ENCODE measurements at places on chromosomes 16 and 17.

GRCh38 chr16:8859913-8860881 lies 8.6 kb downstream of the CARHSP1 start:
- no peak for DNase-seq

GRCh38 chr17:42363767-42364585 lies 24.3 kb downstream of the STAT3 start:
- DNase-seq, result no peak

DNA sequence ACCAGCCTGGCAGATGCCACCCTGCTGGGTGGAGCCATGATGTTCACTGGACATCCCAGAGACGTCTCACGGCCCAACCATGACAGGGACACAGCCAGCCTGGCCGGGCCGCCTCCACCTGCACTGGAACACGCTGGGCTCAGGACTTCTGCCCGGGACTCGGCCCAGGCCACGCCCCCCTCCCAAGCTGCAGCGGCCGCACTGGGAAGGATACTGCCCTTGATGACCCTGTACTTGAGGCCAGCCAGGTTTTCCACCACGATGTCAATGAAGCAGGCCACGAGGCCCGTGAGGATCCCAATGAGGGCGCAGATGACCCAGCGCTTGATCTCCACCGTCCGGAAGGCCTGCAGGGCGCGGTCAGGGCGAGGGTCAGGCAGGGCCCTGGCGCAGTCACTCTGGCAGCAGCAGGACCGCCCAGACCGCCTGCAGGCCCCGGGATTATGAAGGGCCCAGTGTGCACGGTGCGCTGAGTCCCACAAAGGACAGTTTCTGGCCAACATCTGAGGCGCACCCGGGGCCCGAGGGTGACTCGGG lies 14.2 kb downstream of the CLCN7 start:
- DNase-seq, result no peak

GRCh38 chr16:10812312-10813098 lies 6.1 kb downstream of the TVP23A start:
- DNase-seq, result no peak

- DNase-seq, result no peak
Observed at GRCh38 chr17:2051061-2051932, 3.6 kb upstream of the HIC1 start.

DNA sequence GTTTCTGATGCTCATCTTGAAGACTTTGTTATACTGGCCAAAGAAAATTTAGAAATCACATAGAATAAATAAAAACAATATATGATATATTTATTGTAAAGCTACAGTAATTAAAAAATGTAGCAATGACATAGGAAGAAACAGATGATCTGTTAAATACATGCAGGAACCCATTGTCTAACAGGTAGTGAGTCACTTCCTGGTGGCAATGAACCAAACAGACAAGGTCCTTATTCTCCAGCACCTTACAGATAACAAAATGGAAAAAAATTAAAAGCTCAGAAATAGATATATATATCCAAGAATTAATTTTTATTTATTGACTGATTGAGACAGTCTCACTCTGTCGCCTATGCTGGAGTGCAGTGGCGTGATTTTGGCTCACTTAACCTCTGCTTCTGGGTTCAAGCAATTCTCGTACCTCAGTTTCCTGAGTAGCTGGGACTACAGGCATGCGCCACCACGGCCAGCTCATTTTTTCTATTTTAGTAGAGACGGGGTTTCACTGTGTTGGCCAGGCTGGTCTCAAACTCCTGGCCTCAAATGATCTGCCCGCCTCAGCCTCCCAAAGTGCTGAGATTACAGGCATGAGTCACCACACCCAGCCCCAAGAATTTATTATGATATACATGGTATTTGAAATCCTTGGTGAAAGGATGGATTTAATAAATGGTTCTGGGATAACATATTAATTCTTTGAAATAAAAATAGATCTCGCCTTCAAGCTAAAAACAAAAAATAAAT lies 7.5 kb downstream of the NETO2 start:
- peak; percentile 83 for DNase-seq

GRCh38 chr17:63232565-63233310 lies 213.4 kb downstream of the CYB561 start:
- no peak for DNase-seq

GRCh38 chr16:12601290-12601900 lies 202.3 kb downstream of the CPPED1 start:
- no peak for DNase-seq

GRCh38 chr17:42179911-42180410 lies 981 bp downstream of the KCNH4 start:
- DNase-seq, result no peak

GRCh38 chr17:56995766-56996165 lies 17.8 kb downstream of the SCPEP1 start:
- no peak for DNase-seq

- DNase-seq, result no peak
Observed at GRCh38 chr16:22428654-22429053, 54.2 kb upstream of the CDR2 start.

GRCh38 chr17:67515490-67516083 lies 138.5 kb downstream of the PITPNC1 start:
- DNase-seq, result no peak

- no peak for DNase-seq
Observed at GRCh38 chr17:40301315-40301714, 7.7 kb upstream of the RARA start.

DNA sequence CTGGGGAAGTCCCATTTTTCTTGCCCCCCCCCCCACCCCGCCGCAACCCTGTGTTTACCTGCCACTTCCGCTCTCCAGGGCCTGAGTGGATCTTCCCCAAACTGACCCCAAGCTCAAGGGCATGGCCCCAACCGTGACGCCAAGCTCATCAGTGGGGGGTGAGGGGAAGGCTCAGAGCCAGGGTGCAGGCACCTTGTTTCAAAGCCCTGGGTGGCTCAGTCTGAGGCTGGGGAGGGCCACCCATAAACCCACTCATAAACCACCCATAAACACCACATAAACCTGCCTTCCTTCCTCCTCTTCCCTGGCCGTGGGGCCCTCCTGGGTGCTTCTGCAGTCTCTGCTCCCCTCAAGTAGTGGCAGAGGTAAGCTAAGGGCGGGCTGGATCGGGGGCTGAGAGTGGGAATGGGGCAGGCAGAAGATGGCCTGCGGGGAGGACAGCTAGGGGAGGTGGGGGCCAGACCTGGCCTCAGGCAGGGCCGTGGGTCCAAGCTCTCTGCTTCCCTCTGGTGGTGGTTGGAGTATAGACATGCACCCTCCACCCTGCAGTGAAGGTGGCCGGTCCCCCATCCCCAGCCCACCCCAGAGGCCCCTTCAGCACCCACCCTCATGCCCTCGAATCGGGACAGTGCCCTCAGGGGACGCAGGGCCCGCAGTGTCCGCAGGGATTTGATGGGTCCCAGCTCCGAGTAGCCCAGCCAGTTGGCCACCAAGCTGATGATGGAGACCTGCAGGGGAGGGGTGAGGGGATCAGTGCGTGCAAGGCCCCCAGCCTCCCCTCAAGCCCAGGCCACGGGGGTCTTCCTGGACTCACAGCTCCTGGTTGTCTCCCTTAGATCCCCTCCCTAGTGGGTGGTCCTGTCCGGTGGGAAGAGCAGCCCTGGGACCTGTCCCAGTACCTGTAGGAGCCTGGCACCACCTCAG lies 14.6 kb upstream of the CD79B start:
- DNase-seq, result peak; percentile 31

DNA sequence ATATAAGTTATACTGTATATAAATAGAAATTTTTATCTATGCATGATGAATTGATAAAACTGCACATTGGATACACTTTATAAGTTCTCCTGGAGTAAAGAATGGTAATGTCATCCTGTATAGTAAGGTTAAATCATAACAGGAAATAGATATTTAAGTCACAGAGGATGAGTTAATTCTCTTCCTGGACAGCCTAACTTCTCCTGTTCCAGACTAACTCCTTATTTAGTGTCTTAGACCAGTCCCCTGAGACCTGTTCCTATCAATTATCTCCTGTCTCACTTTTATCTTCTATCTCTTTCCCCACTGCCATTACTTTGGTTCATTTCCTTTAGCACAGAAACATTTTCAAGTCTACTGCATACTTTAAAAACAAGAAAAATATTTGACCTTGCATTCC lies 46.5 kb downstream of the SSH2 start:
- peak; percentile 8 for DNase-seq

DNA sequence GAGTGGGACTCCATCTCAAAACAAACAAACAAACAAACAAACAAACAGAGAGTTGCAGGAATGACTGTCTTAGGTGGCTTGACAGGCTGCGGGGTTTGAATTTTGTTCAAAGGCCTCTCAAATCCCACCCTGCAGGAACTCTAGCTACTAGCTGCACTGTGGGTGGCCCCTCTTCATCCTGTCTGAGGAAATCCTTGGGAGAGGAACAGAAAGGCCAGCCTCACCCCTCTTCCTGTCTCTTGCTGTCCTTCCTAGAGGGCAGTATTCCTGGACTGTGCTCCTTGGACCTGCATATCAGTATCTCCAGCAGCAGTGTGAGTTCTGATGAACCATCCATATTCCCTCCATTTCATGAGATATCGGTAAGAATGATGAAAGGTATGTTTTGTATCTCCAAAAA lies 2.0 kb upstream of the CCDC92B start:
- DNase-seq, result no peak

DNA sequence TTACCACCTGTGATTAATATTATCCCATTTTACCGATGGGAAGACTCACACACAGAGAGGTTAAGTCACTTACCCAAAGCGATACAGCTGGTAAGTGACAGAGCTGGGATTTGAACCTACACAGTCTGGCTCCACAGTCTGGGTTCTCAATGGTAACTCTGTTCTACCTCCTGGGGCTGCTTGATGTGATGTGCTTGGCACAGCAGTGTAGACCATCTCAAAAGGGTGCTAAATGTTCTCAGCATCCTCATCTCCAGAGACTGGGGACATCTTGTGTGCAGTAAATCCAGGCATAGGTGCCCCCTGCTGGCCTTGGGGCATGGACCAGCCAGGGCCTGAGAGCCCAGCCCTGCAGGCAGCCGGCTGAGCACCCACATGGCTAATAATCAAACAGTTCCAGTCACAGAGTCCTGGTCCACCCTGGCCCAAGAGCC lies 15.4 kb upstream of the KATNB1 start:
- DNase-seq, result peak; percentile 35

Measured in A172 (cell line).